ENCODE measurements at places on chromosomes 13 and 19. TPM values are rescaled to one million over a fixed set of nuclear protein-coding genes. Genes with fewer than 3 reads are reported as not detected.

The FZR1 gene
- polyA plus RNA-seq, result 56.6 TPM

The TMEM221 gene
- 2.1 TPM for polyA plus RNA-seq

The LPAR2 gene
- 40.0 TPM for polyA plus RNA-seq

The SLC25A41 gene
- 0.84 TPM for polyA plus RNA-seq

The TRAPPC6A gene
- polyA plus RNA-seq, result 24.3 TPM

The PROSER3 gene
- 21.2 TPM for polyA plus RNA-seq

The CKAP2 gene
- polyA plus RNA-seq, result 77.5 TPM

The ZNF578 gene
- polyA plus RNA-seq, result 6.6 TPM

The ACER1 gene
- not detected for polyA plus RNA-seq

The TMEM91 gene
- 19.4 TPM for polyA plus RNA-seq

The KLK5 gene
- polyA plus RNA-seq, result 0.46 TPM

The ZNF574 gene
- polyA plus RNA-seq, result 10.6 TPM

The PABPC3 gene
- 1.0 TPM for polyA plus RNA-seq

The ZNF628 gene
- polyA plus RNA-seq, result 2.6 TPM

The CDADC1 gene
- polyA plus RNA-seq, result 15.8 TPM

The CARM1 gene
- polyA plus RNA-seq, result 37.9 TPM

The C19orf85 gene
- not detected for polyA plus RNA-seq
